NCI-H2081 (cell line): ENCODE measurements at places on chromosomes 16 and 17.

DNA sequence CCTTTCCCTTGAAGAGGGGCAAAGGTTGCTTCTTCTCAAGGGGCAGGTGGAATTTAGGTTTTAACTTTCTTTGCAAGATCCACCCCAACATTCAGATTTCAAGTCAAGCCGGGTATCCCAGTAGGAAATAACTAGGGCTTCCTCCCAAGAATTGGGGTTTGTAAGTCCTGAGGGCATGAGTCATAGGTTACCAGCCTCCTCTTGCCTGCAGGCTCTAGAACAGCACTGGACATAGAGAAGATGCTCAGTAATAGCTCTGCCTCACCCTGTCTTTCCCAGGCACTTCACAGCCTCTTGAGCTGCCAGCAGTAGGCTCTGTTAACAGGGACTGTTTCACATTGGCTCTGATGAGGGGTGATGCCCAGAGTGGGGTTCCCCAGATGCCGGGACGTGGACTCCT, 35.8 kb upstream of the ZFP90 start:
- DNase-seq = no peak

DNA sequence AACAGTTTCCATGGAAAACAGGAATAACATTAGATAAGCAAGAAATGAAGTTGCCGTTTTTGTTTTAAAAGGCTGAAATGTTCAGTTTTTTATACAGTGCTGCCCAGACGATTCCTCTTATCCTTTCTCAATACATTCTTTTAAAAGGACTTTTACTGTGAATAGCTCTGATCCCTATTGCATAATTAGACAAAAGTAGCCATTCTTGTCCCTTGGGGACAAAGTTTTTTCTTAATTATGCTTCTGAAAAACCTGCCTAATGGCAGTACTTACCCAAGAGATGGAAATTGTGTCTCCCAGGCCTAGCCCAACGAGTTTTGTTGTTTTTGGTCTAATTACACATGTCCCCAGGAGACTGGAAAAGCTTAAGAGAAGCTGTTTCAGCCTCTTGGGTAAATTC, 27.6 kb downstream of the NXPH3 start:
- DNase-seq = no peak

GRCh38 chr16:50371936-50372595, 3.3 kb upstream of the BRD7 start:
- no peak for DNase-seq

DNA sequence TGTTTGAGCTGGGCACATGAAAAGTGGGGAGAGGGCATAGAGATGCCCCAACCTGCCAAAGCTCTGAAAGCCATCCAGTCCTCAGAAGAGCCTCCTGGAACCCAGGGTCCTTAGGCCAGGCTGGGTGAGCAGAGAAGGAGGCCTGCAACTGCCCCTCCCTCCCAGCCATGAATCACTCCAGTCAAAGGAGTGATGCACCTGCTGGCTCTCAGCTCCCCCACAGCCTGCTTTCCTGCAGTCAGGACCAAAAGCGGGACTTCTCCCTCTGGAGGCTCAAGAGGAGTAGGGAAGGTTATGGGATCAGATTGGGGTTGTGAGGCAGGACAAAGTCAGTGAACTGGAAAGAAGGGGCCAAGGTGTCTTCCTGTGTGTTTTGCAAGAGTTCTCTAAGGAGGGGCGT, 145.6 kb downstream of the TMEM132E start:
- DNase-seq = no peak

- DNase-seq = no peak
Measured at GRCh38 chr16:86319585-86320236, 190.6 kb upstream of the FOXF1 start.

GRCh38 chr17:19724501-19725420, 8.4 kb upstream of the SLC47A2 start:
- DNase-seq = no peak
